ENCODE measurements at places on chromosomes 11 and 22.

- no peak for DNase-seq
Measured at GRCh38 chr11:75344761-75345454, 6.6 kb downstream of the ARRB1 start.

DNA sequence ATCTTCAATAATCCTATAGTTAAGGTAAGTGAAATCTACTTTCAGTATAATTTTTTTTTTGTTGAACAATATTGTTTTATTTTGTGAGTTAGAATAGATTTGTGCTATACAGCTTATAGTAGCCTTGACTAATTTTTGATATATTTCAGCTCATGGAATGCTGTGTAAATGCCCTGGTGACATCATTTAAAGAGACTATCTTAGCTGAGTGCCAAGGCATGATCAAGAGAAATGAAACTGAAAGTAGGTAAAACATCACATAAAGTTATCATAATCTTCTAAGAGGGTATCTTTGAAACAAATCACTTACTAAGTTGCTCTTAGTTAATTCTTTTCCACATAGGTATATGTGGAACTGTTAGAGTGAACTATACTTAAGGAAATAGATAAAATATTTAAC lies 51.4 kb upstream of the ACAT1 start:
- DNase-seq, result no peak

GRCh38 chr22:42841444-42841843 lies 15.6 kb downstream of the ARFGAP3 start:
- no peak for DNase-seq

- no peak for DNase-seq
Measured at GRCh38 chr11:97772705-97773104, 1248.0 kb upstream of the CNTN5 start.

Measured in stimulated activated CD8-positive, alpha-beta memory T cell treated with anti-CD3 and anti-CD28 coated beads, Interleukin-4, amount 100 ng/mL, for 4 hours (primary cell).